ENCODE measurements at places on chromosomes 7 and 10.

DNA sequence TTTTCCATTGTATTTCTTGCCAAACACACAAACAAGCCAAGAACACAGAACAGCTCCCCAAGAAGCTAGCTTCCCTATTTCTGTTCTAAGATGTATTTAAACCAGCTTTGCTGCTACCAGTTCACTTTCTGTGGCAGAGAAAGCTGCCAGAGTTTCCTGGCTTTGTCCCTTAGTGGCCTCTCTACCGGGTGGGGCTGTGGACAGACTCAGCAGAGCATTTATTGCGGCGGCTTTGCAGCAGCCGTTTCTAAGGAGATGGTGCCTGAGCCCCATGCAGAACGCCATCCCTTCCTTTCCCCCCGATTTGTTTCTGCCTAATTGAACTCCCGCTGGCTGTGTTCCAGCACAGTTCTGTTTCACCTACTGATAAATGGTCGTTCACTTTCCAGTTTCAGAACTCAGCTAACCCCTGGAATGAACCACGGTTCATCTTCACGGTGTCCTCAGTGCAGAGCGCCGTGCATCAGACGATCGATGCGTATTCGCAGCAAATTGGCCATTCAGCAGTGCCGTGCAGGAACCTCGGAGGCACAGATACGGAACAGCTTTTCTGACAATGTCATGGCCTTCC lies 33.8 kb upstream of the SFMBT2 start:
- DNase-seq, result no peak

- peak; percentile 82 for DNase-seq
These were observed 391.7 kb downstream of the KCNMA1 start for GRCh38 chr10:77245953-77246352.

GRCh38 chr10:119323085-119324016 lies 116.0 kb downstream of the GRK5 start:
- no peak for DNase-seq

DNA sequence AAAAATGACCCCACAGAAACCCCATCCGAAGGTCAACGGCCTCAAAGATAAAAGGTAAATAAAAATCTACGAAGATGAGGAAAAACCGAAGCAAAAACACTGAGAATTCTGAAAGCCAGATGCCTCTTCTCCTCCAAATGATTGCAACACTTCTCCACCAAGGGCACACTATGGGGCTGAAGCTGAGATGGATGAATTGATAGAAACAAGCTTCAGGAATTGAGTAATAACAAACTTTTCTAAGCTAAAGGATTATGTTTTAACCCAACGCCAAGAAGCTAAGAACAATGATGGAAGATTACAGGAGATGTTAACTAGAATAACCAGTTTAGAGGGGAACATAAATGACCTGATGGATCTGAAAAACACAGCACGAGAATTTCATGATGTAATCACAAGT lies 127.8 kb downstream of the MACC1 start:
- DNase-seq, result no peak

All from HL-60 (cell line).